Astrocyte of the spinal cord (primary cell): ENCODE measurements at places on chromosomes 3 and 15.

DNA sequence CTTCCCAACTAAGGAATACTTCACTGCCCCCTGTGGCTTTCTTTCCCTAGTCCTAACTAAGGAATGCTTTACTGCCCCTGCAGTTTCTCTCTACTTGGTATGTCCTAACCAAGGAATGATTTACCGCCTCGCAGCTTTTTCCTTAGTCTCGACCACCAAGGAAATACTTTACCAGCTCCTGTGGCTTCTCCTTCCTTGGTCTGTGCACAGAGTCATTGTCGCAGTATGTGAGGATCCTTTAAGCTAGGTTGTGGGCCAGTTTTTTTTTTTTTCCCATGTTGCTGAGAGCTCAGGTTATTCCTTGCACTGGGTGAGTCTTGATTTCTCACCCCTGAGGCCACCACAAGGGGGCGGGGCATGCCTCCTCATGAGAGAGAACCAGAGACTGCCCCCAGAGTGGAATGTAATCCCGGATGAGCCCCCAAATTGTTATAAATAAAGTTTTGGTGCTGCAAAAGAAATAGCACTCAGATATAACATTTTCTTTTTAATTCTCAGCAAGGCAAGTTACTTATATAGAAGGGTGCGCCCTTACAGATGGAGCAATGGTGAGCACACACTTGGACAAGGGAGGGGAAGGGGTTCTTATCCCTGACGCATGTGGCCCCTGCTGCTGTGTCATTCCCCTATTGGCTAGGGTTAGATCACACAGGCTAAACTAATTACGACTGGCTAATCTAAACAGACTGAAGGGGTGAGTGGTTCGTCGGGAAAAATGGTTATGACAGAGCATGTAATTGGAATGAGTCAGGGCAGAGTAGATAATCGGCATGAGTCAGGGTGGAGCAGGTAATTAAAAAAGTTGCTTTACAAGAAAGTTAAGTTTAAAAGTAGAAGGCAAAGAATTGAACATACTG lies 27.0 kb downstream of the NDUFB4 start:
- peak; percentile 22 for DNase-seq

DNA sequence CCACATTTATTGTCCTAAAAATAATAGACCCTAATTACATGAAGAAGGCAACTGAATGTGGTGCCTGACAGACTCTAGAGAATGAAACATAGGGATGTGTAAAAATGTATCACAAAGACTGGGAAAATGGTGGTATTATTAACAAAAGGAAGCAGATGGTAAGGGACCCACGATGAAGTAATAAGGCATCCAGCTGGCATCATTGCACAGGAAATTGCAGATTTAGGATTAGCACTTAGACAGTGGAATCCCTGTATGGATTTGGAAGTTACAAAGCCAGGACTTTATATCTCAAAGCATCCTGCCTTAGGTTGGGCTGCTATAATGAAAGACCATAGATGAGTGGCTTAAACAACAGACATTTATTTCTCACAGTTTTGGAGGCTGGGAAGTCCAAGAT lies 104.3 kb downstream of the PPM1L start:
- DNase-seq = no peak

DNA sequence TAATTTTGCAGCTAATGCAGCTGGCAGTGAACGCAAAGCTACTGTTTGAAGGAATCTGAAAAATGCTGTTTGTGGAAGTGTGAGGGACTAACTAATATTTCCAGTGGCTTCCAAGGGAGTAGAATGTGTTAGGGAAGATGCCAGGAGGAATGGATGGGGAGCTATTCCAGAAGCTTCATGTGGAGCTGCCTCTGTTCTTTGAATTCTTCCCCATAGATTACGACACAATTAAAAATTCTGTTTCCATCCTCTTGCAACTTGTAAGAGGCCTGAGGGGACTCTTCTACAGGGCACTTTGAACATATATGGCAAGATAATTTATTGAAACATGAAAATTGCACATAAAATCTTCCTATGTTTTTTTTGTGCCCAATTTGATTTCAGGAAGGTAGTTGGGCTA lies 74.3 kb upstream of the CTXND1 start:
- DNase-seq = no peak

DNA sequence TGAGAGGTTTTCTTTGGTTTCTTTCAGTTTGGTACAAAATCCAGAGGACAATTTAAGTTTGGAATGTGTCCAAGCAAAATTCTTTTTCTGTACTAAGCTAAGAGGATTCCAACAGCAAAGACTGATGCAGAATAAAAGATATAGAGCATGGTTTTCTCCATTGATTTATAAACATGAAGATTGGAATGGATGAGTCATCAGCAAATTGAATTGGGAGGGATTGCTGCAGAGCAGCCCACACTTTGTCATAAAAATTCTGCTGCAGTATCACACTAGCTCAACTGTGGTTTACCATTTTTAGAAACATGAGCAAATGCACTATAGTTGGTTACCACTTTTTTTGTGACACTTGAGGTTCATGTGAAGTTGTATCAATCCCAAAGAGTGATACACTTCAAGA lies 16.1 kb upstream of the LARP6 start:
- peak; percentile 83 for DNase-seq

- DNase-seq = no peak
Observed at GRCh38 chr3:189842681-189843602, 211.8 kb downstream of the TP63 start.

GRCh38 chr3:42115215-42115614 lies 24.1 kb downstream of the TRAK1 start:
- no peak for DNase-seq

DNA sequence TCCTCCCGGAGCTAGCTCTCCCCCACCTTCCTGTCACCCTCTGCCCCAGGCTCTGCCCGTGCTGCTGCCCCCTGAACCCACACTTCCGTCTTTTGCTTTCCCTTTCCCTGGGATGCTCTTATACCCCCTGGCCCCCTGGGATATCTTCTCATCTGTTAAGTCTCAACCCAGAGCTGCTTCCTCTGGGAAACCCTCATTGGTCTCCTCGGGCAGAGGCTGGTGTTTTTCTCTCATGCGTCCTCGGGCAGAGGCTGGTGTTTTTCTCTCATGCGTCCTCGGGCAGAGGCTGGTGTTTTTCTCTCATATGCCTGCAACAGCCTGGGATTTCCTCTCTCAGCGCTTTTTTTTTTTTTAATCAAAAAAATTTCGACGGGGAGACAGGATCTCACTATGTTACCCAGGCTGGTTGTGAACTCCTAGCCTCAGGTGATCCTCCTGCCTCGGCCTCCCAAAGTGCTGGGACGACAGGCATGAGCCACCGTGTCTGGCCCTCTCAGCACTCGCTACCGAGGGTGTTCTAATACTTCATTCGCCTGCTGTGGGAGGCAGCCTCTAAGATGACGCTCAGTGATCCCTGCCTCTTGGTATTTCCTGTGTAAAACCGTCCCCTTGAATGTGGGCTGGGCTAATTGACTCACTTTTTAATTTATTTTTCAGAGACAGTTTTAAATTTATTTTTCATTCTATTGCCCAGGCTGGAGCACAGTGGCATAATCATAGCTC lies 62.7 kb upstream of the TFRC start:
- peak; percentile 65 for DNase-seq

- no peak for DNase-seq
Observed at GRCh38 chr3:11588755-11589154, 55.0 kb downstream of the VGLL4 start.

DNA sequence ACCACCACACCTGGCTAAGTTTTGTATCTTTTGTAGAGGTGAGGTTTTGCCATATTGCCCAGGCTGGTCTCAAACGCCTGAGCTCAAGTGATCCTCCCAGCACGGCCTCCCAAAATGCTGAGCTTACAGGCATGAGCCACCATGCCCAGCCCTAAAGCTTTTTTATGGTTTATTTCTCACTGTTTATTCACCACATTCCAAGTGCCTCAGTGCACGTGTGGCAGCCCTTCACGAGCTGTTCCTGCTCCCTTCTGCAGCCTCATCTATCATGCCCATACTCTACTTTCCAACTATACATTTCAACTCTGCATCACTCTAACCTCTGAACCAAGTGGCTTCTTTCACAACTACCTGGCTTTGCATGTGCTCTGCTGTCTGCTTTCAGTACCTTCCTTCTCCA lies 17.9 kb upstream of the OSBPL11 start:
- no peak for DNase-seq

DNA sequence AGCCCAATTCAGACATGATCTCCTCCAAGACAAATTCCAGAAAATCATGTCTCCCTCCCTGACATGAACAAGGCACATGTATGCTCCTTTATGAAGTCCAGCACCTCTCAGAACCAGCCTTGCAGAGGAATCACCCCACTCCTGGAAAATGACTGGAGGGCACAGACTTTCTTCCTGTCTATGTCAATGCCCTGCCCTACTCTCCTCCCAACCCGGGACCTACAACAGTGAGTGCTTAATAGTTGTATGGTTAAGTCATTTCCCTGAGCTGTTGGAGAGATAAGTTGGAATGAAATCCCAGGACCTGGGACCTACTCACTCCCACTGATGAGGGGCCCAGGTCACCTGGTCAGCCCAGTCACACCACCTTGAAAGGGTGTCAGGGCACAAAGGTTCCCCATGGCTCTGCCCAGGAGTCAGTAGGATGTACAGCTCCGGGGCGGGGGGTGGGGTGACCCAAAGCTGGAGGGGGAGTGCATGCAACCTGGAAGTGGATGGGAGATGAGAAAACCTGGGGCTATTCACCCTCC lies 80.1 kb upstream of the HERC1 start:
- no peak for DNase-seq

- DNase-seq = no peak
Observed at GRCh38 chr15:73752806-73753193, 351 bp downstream of the INSYN1 start.

DNA sequence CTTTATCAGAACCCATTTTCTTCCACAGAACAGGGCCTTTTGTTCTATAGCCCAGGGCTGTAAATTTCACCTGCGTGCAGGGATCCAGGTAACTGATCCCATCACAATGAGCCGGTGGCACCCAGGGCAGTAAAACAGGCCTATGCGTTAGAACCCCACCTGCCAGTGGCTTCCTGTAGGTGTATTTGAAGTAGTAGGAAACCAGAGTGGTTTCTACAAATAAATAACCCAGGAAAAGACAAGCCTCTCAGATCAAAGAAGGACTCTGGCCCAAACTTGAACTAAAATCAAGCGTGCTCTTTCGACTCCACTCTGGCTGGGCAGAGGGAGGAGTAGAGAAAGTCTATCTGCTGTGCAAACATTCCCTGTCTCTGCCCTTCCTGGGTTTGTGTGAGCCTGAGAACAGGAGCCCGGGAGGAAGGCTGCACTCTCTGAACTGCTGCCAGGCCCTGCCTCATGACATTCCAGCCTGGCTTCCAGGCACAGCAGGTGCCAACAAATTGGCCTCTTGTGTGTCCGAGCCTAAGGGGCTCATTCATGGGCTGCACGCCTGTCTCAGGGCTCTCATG lies 77.7 kb downstream of the CEMIP start:
- DNase-seq = peak; percentile 49
